Activated CD4-positive, alpha-beta T cell treated with anti-CD3 and anti-CD28 coated beads for 1 hour (primary cell): ENCODE measurements at places on chromosomes 6 and 20.

- DNase-seq = no peak
Observed at GRCh38 chr6:24911796-24912382, 23.9 kb downstream of the RIPOR2 start.

GRCh38 chr20:57417830-57418780, 26.9 kb downstream of the RBM38 start:
- DNase-seq = no peak

- DNase-seq = no peak
Observed at GRCh38 chr6:113205553-113205952, 651.6 kb upstream of the MARCKS start.

DNA sequence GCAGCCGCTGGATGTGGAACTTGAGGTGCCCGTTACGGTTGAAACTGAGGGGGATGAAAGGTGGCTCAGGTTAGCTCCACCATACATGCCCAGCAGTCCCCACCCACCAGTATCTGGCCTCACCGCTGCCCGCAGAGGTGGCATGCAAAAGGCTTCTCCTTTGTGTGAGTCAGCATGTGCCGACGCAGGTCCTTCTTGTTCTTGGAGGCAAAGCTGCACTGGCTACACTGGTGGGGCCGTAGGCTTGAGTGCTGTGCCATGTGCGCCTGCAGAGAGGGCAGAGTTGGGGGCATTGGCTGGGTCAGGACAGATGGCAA, 15.8 kb downstream of the PCIF1 start:
- no peak for DNase-seq

- no peak for DNase-seq
Observed at GRCh38 chr6:24659561-24659960, 7.1 kb downstream of the TDP2 start.

DNA sequence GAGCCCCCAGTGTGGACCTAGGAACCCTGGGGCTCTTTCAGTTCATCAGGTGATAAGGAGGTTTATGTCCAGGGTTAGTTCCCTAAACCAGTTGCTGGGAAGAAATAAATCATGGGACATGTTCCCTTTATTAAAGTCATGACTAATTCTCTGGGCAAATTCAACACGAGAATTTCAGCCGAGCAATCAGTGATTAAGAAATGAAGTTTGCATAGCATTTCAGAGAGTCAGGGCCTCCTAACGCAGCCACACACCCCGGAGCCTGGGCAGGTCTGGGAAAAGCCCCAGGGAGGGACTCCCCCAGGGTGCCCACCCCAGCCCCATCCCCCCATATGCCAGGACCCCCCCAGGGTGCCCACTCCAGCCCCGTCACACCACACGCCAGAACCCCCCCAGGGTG, 20.1 kb downstream of the SLCO4A1 start:
- no peak for DNase-seq

DNA sequence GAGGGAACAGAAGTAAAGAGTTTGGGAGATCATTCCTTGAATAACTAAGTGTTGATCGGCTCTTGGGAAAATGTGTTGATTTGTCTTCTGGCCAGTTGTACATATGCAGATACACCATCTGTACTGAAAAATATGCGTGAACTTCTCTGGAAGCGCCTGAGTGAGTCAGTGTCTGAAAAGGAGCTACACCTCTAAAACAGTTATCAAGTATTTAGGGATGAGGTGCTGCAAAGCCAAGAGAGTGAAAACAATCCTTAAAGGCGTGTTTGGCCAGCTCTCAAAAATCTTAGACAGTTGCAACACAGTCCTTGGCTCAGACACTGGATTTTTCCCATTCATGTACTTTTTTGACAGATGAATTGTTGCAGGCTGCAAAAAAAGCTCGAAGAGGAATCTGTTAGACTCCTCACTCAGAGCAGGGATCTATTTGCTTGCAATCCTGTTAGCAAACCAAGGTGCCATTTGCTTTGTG, 61.3 kb downstream of the BMP6 start:
- DNase-seq = no peak

- no peak for DNase-seq
Observed at GRCh38 chr6:22081709-22082108, 215.1 kb downstream of the PRL start.

DNA sequence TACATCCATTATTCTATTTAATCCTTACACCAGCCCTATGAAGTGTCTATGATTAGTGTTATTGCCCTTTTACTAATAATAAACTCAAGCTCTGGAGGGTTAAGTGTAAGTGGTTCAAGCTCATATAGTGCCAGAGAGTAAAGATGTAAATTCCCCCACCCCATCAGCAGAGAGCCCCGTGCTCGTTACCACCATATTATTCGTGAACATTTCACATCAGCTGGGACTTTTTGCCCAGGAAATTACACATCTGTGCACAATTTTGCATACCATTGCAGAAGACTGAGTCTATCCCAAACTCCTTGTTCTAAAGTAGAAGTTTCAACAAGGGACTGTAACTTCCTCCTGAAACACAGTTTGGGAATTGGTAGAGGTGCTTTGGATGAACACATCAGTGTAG, 220.1 kb downstream of the BCAS1 start:
- DNase-seq = no peak
